PC-9 (cell line): ENCODE measurements at places on chromosomes 11 and 22. TPM values are rescaled to one million over a fixed set of nuclear protein-coding genes. Genes with fewer than 3 reads are reported as not detected.

DNA sequence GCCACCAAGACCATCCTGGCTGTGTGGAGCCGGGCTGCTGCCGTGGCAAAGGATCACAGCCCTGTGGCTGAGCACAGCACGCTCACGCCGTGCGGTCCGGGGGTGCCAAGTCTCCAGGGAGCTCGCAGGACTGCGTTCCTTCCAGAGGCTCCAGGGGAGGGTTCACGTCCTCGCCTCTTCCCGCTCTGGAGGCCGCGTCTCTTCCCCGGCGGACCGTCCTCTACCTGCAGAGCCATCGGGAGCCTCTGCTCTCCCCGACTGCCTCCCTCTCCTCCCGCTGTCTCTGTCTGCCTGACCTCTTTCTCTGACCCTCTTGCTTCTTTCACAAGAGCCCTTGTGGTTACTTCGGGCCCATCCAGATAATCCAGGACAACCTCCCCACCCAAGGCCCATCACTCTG lies 11.4 kb upstream of the MUC5AC start:
- no peak overlapping the region for H3K4me3 ChIP-seq
- peaks cover 13% of the 10 kb centered on the region for H3K4me1 ChIP-seq
- no peak overlapping the region for H3K27ac ChIP-seq
- H3K36me3 ChIP-seq, result no peaks in the 10 kb centered on the region
- no peaks in the 10 kb centered on the region for H3K27me3 ChIP-seq

- H3K4me3 ChIP-seq, result no peak overlapping the region
- H3K36me3 ChIP-seq, result peaks cover 4% of the 10 kb centered on the region; the same call in 1 of the 2 replicates
- H3K4me1 ChIP-seq, result peaks cover 14% of the 10 kb centered on the region
- peak overlapping the region; percentile 70; the same call in 1 of the 2 replicates for H3K27ac ChIP-seq
- DNase-seq, result no peak
- H3K27me3 ChIP-seq, result no peaks in the 10 kb centered on the region
Measured at GRCh38 chr11:110338684-110339083, 42.3 kb upstream of the RDX start.

DNA sequence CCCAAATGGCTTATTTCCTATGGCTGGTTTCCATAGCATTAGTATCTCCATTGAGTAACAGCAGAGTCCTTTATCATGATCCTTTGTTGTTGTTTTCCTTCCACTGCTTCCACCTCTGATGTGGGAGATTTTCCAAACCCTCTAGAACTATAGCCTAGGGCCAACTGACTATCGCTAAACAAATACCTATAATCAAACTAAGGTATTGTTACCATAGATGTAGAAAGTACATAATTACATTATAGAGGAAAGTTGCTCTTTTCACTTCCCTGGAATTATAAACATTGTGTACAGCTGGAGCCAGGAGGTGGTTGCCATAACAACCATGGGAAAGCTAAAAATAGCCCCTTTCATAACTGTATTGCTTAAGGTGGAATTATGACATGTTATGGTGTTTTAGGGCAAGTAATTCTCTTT lies 47.0 kb upstream of the ALKBH3 start:
- H3K27ac ChIP-seq, result no peak overlapping the region
- DNase-seq, result peak; percentile 67
- H3K4me1 ChIP-seq, result peaks cover 21% of the 10 kb centered on the region
- H3K4me3 ChIP-seq, result no peak overlapping the region

DNA sequence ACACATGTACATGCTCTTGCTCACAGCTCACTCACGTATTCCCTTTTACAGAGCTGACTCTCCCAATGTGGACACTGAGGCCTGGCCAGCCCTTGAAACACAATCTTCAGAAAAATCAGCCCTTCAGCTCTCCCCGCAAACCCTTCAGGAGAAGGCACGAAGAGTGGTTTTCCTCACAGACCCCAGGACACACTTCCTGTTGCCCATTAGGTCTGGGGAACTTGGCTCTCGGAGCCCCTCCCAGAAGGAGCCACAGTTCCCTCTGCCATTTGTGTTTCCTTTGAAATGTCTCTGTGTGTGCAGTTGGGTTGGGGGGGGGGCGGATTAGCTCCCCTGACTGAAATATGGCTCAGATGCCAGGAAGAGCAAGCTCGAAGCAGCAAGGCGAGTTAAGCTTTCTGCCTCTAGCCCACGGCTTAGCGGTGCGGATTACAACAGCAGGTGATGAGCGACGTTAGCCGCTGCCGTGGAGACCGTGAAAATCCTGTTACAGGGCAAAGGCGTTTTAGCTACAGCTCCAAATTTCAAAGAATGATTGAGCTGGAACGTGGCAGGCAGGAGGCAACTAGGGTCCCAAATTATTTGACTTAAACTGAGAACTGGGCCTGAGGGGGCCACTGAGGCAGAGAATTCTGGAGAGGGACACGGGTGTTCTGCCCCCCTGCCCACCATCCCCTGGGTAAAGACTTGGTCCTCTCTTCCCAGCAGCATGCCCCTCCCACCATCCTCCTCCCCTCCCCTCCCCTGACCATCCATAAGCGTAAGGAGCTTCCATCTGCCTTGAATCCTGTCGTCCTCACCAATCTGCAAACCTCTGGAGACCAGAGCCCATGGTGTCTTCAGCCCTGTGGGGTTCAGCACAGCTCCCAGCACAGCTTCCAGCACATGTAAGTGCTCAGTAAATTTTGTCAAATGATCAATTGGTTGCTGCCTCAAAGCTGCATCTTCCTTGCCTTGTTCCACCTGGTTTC lies 598.6 kb downstream of the BUD13 start:
- DNase-seq, result no peak
- no peak overlapping the region for H3K27ac ChIP-seq
- no peak overlapping the region for H3K4me3 ChIP-seq
- no peaks in the 10 kb centered on the region for H3K4me1 ChIP-seq

DNA sequence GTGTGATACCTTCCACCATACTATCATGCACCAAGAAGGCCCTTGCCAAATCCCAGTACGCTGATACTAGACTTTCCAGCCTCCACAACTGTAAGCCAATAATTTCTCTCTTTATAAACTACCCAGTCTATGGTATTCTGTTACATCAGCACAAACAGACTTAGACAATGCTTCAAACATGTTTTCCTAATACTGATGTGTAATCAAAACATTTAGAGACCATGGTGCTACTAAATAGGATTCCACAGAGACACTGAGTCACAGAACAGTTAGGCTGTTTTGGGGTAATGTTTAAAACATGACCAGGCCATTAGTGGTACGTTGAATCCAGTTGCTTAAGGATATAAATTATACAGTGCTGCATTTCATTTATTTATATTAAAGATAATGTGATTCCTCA lies 103.7 kb downstream of the PICALM start:
- H3K4me1 ChIP-seq, result no peaks in the 10 kb centered on the region
- no peak overlapping the region for H3K4me3 ChIP-seq
- H3K27me3 ChIP-seq, result no peaks in the 10 kb centered on the region
- H3K27ac ChIP-seq, result no peak overlapping the region
- peaks cover 34% of the 10 kb centered on the region for H3K36me3 ChIP-seq
- DNase-seq, result no peak

DNA sequence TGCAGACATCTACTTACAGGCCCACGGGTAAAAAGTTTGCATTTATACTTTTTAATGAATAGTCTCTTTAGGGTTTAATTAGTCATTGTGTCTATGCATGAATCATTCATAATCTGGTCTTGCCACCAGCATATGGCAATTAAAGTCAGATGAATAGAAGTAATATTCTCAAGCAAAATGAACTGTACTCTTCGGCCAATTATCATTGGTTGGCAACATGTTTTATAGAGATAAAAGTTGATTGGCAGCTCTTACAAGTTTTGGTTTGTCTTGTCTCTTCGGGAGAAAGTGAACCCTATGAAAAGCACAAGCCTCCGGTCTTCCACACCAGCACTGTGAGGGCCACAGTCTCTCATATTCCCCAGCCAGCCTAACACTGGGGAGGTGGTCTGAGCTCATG lies 97.8 kb downstream of the OSBP2 start:
- H3K27ac ChIP-seq, result no peak overlapping the region
- H3K4me3 ChIP-seq, result no peak overlapping the region
- H3K27me3 ChIP-seq, result no peaks in the 10 kb centered on the region
- DNase-seq, result no peak
- no peaks in the 10 kb centered on the region for H3K4me1 ChIP-seq

DNA sequence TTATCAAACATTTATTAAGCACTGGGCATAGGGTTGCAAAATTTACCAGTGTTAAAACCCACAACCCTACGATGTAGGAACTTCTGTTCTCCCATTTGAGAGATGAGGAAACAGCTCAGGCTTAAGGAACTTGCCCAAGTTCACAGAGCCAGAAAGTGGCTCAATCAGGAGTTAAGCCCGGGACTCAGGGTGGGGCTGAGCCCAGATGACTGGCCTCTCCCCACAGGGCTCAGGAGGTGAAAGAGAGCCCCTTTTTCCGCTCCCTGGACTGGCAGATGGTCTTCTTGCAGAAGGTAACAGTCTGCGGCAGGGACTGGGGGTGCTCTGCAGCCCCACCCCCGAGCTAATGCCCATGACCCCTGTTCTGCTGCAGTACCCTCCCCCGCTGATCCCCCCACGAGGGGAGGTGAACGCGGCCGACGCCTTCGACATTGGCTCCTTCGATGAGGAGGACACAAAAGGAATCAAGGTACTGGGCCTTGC lies 5.6 kb upstream of the ANKRD13D start:
- H3K36me3 ChIP-seq, result peaks cover 8% of the 10 kb centered on the region; the same call in 1 of the 2 replicates
- DNase-seq, result no peak
- no peak overlapping the region for H3K27ac ChIP-seq
- peaks cover 14% of the 10 kb centered on the region for H3K4me1 ChIP-seq
- no peaks in the 10 kb centered on the region for H3K27me3 ChIP-seq

GRCh38 chr11:75792127-75792731 lies 22.8 kb upstream of the UVRAG start:
- peaks cover 52% of the 10 kb centered on the region for H3K4me1 ChIP-seq
- H3K27me3 ChIP-seq, result no peaks in the 10 kb centered on the region
- no peak overlapping the region for H3K4me3 ChIP-seq

DNA sequence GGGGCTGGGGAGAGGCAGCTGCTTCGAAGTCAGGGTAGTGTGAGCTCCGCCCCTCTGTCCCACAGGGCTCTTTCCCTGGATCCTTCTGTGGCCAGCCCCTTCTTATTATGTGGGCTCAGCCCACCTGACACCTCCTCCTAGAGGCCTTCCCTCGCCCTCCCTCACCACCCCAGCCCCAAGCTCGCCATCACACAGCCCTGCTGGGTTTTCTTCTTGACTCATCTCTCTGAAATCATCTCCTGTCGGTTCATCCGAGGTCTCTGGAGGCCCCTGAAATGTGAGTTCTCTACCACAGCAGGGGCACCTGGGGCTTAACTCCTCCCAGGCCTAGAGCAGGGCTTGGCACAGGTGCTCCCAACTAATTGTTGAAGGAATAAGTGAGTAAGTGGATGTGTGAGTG lies 65.2 kb downstream of the CACNA1I start:
- no peak overlapping the region for H3K4me3 ChIP-seq
- no peak for DNase-seq
- no peaks in the 10 kb centered on the region for H3K27me3 ChIP-seq
- H3K27ac ChIP-seq, result peak overlapping the region; percentile 55
- peaks cover 54% of the 10 kb centered on the region for H3K4me1 ChIP-seq

DNA sequence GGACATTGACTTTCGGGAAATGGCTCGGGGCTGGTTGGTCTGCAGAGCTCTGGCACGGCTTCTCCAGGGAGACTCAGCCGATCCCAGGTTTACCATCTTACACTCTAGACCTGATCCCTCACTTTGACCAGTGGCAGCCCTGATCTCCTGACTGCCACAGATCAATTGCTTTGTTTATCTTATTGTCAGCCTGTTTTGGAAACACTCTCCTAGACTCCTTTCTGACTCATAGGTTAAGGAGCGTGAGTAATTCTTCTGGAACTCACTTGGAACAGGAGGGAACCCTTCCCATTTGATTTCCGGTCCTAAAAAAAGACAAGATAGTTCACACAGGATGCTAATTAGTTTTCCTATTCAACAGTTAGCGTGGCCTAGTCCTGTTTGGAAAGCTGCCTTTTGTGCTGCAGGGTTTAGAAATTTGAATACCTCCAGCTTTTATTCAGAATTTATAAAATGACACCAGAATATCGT lies 16.0 kb upstream of the BMAL1 start:
- H3K27me3 ChIP-seq, result no peaks in the 10 kb centered on the region
- no peak for DNase-seq
- H3K36me3 ChIP-seq, result no peaks in the 10 kb centered on the region
- peak overlapping the region; percentile 75 for H3K27ac ChIP-seq
- H3K4me3 ChIP-seq, result no peak overlapping the region

GRCh38 chr11:111069066-111069465 lies 176.5 kb upstream of the POU2AF2 start:
- DNase-seq, result peak; percentile 48
- no peaks in the 10 kb centered on the region for H3K36me3 ChIP-seq
- H3K4me1 ChIP-seq, result no peaks in the 10 kb centered on the region
- no peaks in the 10 kb centered on the region for H3K27me3 ChIP-seq
- no peak overlapping the region for H3K27ac ChIP-seq
- no peak overlapping the region for H3K4me3 ChIP-seq

GRCh38 chr22:48709976-48710375 lies 1117.7 kb downstream of the BRD1 start:
- H3K36me3 ChIP-seq, result no peaks in the 10 kb centered on the region
- no peak overlapping the region for H3K4me3 ChIP-seq
- no peak overlapping the region for H3K27ac ChIP-seq
- no peak for DNase-seq

- H3K27ac ChIP-seq, result no peak overlapping the region
- no peaks in the 10 kb centered on the region for H3K27me3 ChIP-seq
- H3K36me3 ChIP-seq, result no peaks in the 10 kb centered on the region
Measured at GRCh38 chr11:128058580-128059208, 528.7 kb downstream of the ETS1 start.

DNA sequence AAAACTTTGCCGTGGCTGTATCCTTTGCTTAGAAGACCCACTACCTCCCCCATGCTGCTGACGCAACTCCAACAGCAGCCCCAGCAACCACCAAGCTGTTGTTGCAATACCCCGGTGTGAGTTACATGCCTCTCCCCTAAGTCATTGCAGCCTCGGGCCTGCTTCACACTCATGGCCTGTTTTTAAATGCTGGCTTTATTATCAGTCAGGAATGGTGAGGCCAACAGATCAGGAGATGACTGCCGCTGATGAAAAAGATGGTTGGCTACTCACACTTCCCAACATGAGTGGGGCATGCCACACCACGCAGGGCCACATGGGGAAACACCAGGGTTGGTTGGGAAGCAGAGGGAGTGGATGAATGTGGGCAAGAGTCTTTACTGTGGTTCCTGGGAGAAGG lies 171.5 kb upstream of the SYT13 start:
- peaks cover 74% of the 10 kb centered on the region for H3K27me3 ChIP-seq
- H3K27ac ChIP-seq, result no peak overlapping the region
- no peak overlapping the region for H3K4me3 ChIP-seq
- no peaks in the 10 kb centered on the region for H3K4me1 ChIP-seq

The C11orf91 gene
- total RNA-seq, result 0.90 TPM in 1 of 2 replicates, not detected in the other

The GGT5 gene
- total RNA-seq, result not detected in 2 replicates

The KCNQ1 gene
- 0.55 TPM in 1 of 2 replicates, not detected in the other for total RNA-seq

The TRIM51 gene
- not detected in 2 replicates for total RNA-seq

The TRIM34 gene
- 3.8 and 7.5 TPM in 2 replicates for total RNA-seq

The LDHA gene
- total RNA-seq, result 716 and 962 TPM in 2 replicates
